ENCODE measurements at places on chromosomes 12 and 14.

DNA sequence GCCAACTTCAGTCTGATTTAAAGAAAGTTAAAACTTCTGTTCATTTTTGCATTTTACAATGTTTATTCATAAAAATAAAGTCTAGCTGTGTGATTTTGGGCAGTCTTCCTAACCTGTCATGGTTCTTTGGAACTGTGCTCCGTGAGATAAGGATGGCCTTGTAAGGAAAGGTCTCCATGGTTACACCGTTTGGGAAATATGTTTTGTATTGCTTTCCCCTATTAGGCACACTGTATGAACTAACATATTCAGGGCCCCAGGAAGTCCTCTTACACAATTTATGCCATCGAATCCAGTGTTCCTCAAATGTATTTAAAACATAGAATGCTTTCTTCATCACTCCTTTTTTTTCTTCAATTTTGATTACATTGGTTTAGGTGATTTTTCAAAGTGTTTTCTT is 54.5 kb downstream of the APAF1 start:
- no peak for DNase-seq

- no peak for DNase-seq
Observed at GRCh38 chr14:56197150-56197549, 78.9 kb downstream of the PELI2 start.

GRCh38 chr12:22689876-22690275 is 64.9 kb downstream of the ETNK1 start:
- DNase-seq = no peak

GRCh38 chr12:114221136-114221833 is 184.7 kb downstream of the TBX5 start:
- no peak for DNase-seq

- no peak for DNase-seq
Observed at GRCh38 chr12:25852792-25853191, 105.7 kb upstream of the RASSF8 start.

- no peak for DNase-seq
Observed at GRCh38 chr14:89544636-89545301, 127.7 kb upstream of the FOXN3 start.

DNA sequence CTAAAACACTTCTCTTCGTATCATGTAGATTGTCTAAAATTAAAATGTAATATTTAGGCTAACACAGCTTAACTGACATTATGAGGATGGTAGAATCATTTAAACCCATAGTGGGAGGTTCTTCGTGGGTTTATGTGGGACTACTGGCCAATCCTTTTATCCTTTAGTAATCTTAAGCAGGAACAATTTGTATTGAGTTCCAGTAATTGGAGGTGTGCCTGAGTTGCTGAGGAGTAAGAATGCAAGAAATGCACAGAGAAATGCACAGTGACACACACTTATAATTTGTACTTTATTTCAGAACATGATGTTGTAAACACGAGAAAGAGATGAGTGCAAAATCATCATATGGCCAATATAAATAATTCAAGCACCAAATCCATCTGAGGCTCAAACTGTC is 22.3 kb downstream of the OTOGL start:
- no peak for DNase-seq

- DNase-seq = no peak
Observed at GRCh38 chr12:50924439-50925341, 27.7 kb upstream of the HIGD1C start.

GRCh38 chr12:100473716-100474150 is at the start of gene NR1H4:
NR1H4 (plus strand) TSS chr12:100473866; CDS start chr12:100493324, 19,458 bp downstream.
- DNase-seq = no peak

DNA sequence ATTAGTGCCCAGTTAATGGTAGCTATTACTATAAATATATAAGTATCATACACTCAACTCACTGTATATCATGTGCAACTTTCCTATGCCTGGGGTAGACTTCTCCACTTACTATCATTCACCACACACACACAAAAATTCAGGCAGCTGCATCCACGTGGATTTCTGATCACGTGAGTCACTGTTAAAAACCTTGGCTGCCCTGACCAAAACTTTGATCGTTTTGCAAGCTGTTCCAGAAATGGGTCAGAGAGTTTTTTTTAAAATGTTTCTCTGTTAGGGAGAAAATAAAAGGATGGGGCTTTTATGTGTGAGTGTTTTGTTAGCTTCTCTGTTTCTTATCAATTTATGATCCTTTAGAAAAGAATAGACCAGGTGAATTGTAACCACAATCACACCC is 198.2 kb upstream of the CNOT2 start:
- no peak for DNase-seq

DNA sequence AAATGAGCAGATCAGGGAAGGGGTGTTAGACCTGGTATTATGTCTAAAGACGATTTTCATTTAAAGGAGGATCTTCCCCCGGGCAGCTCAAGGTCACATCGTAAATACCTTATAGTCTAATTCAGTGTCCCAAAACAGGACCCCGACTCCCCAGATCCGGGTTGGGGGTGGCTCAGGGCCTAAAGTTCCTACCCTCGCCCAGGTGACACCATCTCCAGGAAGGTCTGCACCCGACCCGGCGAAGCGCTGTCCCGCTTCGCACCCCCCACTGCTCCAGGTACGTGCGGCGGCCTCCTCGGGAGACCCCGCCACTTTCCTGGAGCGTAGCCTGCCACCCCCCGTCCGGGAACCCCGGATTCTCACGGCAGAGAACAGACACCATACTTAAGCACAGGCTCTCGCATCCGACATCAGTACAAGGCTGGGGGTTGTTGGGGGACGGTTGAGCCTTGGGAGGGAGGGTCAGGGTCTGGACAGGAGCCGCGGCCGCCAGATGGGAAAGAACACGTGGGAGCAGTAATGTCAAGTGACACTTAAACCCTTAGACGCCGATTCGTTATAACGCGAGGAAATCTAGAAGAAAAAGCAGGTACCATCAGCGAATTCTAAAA is 556 bp downstream of the TIMM9 start:
- DNase-seq = peak; percentile 77

- no peak for DNase-seq
Observed at GRCh38 chr12:44749566-44749965, 126.5 kb downstream of the NELL2 start.

DNA sequence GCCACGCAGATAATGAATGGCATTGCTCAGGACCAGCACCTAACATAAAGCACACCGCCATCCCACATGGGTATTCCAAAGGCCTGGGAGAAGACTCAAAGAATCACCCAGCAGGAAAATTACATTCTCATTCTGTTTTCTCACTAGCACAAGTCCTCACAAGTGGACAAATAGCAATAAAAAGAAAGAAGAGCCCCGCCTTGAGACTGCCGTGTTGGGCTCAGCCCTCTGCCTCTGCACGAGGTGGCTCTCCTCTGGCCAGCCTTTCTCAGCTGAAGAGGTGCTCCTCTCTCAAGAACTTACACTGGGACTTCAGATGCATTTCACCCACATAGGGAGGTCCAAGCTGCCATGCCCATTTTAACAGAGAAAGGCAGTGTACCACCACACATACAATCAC is 207.5 kb downstream of the SPTSSA start:
- DNase-seq = no peak

GRCh38 chr12:49843876-49844437 is 1.1 kb upstream of the BCDIN3D start:
- no peak for DNase-seq

- DNase-seq = no peak
Observed at GRCh38 chr12:112826011-112826410, 34.5 kb downstream of the RPH3A start.

DNA sequence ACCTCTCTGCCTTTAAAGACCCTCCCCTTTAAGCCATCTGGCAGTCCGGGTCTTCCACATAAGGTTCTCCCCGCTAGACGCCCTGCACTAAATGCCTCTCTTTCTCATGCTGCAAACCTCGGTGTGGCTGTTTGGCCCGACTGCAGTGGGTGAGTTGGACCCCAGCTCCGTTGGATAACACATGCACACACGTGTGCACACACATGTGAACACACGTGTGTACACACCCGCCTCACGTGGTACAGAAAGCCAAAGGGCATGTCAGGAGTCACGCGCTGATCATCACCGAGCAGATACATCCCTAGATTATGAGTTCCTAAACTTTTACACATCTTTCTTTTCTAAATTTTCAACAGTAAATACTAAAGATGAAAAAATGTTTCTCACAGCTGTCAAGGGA is 68.3 kb downstream of the RIMBP2 start:
- DNase-seq = no peak

DNA sequence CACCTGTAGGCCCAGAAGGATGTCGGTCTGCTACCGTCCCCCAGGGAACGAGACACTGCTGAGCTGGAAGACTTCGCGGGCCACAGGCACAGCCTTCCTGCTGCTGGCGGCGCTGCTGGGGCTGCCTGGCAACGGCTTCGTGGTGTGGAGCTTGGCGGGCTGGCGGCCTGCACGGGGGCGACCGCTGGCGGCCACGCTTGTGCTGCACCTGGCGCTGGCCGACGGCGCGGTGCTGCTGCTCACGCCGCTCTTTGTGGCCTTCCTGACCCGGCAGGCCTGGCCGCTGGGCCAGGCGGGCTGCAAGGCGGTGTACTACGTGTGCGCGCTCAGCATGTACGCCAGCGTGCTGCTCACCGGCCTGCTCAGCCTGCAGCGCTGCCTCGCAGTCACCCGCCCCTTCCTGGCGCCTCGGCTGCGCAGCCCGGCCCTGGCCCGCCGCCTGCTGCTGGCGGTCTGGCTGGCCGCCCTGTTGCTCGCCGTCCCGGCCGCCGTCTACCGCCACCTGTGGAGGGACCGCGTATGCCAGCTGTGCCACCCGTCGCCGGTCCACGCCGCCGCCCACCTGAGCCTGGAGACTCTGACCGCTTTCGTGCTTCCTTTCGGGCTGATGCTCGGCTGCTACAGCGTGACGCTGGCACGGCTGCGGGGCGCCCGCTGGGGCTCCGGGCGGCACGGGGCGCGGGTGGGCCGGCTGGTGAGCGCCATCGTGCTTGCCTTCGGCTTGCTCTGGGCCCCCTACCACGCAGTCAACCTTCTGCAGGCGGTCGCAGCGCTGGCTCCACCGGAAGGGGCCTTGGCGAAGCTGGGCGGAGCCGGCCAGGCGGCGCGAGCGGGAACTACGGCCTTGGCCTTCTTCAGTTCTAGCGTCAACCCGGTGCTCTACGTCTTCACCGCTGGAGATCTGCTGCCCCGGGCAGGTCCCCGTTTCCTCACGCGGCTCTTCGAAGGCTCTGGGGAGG is at the start of gene LTB4R:
Gene LTB4R, plus strand, starts transcription at position 857 of the 959 bp plus-strand sequence. CDS start 4,150 bp downstream, outside the sequence.
- DNase-seq = no peak

GRCh38 chr12:114013575-114014345 is 47.6 kb upstream of the RBM19 start:
- DNase-seq = peak; percentile 51

DNA sequence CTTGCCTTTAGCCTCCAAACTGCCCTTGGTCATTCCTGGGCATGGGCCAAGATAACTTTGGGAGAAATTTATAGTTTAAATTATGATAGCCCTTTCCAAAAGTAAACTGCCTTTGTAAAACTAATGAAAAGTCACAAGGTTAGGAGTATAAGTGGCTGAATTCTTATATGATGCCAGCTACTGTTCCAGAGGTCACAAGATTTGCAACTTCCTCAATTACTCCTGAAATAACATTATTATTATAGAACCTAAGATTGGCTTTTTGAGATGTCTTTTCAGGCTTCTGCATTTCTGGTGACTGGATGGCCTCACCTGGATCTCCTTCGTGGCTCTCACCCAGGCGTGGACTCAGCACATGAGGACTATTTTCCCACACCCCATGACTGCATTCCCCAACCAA is 55.0 kb downstream of the OSBPL8 start:
- no peak for DNase-seq

- DNase-seq = peak; percentile 29
Observed at GRCh38 chr12:93098077-93098476, 169.0 kb upstream of the EEA1 start.

DNA sequence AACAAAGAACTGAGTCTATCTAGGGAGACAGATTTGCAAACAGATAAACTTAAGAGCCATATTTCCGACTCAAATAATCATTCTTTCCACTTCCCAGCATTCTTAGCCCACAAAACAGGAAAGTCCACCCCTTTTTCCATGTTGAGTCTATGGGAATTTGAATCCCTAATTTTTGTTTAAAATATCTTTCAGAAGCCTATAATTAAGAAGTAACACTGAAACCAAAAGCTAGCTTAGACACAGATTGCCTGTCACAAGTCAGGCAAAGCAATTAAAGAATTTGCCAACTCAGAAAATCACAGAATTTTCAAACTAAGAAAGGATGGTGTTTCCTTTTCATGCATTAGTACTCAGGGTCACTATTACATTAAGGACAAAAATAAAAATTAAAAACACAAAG is 17.0 kb downstream of the ATP2B1 start:
- no peak for DNase-seq

GRCh38 chr14:20775901-20776300 is 5.2 kb upstream of the RNASE6 start:
- no peak for DNase-seq

DNA sequence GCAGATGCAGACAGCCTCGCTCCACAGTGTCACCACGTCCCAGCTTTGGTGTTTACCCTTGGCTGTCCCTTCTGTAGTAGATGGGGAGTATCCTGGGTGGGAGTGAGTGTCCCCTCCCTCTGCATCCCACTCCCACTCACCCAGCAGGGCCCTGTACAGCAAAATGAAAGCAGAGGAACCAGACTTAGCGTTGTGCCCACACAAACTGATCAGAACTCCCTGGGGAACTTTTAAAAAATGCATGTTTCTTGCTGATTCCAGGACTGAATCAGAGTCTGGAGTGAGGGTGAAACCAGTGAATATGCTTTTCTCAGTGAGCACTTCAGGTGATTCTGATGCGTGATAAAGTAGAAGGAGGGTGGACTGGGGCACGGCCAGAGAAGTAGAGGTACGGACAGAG is 2.9 kb downstream of the ACVRL1 start:
- no peak for DNase-seq

- DNase-seq = no peak
Observed at GRCh38 chr14:76015668-76016067, 30.1 kb downstream of the IFT43 start.

DNA sequence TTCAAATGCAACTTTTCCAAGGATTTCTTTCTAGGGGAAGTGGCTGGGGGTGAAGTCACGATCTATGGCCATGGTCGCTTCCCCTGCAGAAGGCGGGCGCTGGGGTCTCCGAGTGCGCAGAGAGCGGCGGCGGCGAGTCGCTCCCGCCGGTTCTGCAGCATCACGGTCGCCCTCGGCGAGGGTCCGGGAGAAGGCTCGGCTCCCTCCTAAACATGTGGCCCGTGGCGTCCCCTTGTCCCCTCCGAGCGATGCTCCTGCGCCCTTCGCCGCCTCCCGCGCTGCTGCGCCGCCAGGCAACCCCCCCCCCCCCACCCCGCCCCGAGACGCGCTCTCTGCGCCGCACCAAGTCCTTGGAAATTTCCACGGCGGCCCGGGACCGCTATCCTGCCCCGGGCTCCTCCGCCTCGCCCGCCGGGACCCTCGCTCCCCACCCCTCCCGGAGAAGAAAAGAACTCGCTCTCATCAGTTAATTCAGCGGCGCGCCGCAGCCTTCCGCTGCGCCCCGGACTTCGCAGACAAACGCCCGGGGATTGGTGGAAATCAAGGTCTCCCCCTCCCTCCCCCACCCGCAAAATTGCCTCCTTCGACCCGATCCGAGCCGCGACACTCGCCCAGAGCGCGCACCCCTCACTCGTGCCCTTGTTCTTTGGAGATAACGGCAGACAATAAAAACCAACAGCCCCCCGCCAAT is at the start of gene ST8SIA1:
Gene ST8SIA1, minus strand, starts transcription at position 298 of the 691 bp plus-strand sequence. CDS start 475 bp downstream, outside the sequence.
- peak; percentile 54 for DNase-seq

Data from neuronal stem cell (in vitro differentiated cells).